ENCODE measurements at places on chromosomes 4 and X. TPM values are rescaled to one million over a fixed set of nuclear protein-coding genes. Genes with fewer than 3 reads are reported as not detected.

Gene MAPK10
- total RNA-seq = 2.9 TPM

Gene MAGEA9B
- total RNA-seq = not detected

Gene BEND4
- not detected for total RNA-seq

Gene C4orf54
- total RNA-seq = not detected

Gene PGAM4
- not detected for total RNA-seq

Gene CT45A1
- total RNA-seq = not detected

Gene STBD1
- total RNA-seq = 3.2 TPM

Gene TEX13C
- total RNA-seq = not detected

Gene ADAMTS3
- 0.07 TPM for total RNA-seq

Gene IL3RA
- total RNA-seq = not detected

Gene NFKB1
- total RNA-seq = 35.6 TPM

Gene P2RY10
- total RNA-seq = not detected

Gene ABLIM2
- total RNA-seq = 1.0 TPM

Gene FGFBP1
- total RNA-seq = 5.0 TPM

Gene KLB
- total RNA-seq = 0.09 TPM

Gene NPFFR2
- total RNA-seq = 1.3 TPM

Gene TBC1D9
- total RNA-seq = 9.4 TPM

Gene PLXNB3
- total RNA-seq = 49.2 TPM

Gene RTL3
- total RNA-seq = not detected

Measured in Calu3 (cell line).